ENCODE measurements at places on chromosomes 6 and 20.

- no peak for DNase-seq
Observed at GRCh38 chr20:51404297-51405060, 138.0 kb downstream of the NFATC2 start.

DNA sequence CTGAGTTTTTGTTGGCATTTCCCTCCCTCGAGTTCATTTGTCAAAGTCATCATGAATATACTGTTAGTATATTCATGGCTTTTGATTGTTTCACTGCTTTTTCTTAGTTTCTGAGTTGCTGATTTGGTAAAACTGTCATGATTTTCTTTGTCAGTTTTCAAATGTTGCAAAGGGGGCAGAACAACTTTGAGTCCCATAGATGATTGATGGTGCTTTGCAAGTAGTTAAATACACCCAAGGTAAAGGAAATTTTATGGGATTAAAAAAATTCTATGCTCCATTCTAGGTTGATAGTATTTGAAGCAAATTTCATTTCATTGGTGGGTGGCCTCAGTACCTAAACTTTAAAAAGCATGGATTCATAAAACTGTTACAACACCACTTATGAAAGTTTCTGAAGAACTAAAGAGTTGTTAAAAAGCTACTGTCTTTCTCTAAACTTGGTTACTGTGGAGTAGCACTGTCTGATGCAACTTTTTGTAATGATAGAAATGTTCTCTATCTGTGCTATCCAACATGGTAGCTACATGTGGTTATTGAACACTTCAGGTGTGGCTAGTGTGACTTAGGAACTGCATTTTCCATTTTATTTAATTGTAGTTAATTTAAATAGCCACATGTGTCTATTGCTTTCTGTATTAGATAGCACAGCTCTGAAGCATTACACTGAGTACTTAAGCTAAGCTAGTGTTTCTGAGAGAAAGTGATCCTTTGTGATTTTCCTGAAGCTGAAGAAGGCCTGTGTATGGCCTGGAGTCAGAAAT, 153.6 kb downstream of the ZFAND3 start:
- DNase-seq, result no peak

DNA sequence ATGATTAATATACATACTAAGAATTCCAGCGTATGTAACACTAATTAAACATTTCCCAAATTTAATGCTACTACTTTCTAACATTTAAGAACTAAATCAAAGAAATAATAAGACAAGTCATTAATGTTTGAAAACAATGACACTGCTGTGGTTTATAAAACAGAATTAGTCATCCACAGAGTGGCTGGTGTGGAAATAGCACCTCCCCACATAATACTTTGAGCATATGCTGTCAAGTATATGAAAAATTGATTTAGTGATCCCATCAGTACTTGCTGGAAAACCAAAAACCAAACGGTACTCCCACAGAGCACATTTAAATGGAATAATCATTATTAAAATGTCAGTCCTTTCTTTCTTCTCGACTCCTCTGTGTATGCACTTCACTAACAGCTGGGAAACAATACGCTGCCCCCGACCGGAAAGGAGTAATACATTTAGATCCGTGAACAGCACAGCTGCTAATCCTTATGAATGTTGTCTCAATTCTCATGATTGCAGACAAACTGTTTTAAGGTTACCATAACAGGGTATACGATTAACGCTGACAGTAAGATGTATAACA, 78.4 kb downstream of the PREP start:
- no peak for DNase-seq

GRCh38 chr6:154230393-154230792, 126.2 kb downstream of the IPCEF1 start:
- no peak for DNase-seq

DNA sequence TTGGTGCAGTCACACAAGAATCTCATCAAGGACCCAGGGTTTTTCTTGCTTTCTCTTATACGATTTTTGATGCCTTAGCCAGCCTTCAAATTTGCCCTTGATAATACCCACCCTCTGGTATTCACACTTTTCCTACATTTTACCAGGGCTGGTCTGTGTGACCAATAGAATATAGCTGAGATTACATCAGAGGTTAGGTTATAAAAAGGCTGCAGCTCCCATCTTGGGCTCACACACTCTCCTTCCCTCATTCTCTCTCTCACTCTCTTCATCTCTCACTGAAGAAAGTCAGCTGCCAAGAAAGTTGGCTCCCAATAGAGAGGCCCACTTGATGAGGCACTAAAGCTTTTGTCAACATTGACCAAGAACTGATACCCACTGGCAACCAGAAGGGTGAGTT, 4.1 kb upstream of the PNPLA1 start:
- DNase-seq, result no peak

DNA sequence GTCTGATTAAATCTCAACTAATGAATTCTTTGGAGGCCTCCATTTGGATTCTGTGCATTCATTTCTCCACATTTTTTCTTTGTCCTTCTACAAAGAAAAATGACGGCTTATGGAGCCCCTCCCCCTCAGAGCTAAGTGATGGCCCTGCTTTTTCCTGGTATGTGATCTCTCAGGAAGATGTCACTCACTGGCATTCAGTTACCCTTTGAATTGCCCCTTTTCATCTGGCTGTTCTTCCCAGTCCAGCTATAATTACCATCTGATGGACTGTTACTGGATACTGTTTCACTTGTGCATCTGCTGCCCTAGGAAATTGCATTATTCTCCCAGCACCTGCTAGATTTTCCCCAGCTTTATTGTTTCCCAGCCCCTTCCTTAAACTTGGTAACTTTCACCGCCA, 151.9 kb downstream of the CFAP61 start:
- DNase-seq, result no peak

GRCh38 chr6:149266659-149267058, 50.9 kb upstream of the TAB2 start:
- no peak for DNase-seq

GRCh38 chr6:37548067-37548674, 48.5 kb upstream of the CCDC167 start:
- DNase-seq, result peak; percentile 50

DNA sequence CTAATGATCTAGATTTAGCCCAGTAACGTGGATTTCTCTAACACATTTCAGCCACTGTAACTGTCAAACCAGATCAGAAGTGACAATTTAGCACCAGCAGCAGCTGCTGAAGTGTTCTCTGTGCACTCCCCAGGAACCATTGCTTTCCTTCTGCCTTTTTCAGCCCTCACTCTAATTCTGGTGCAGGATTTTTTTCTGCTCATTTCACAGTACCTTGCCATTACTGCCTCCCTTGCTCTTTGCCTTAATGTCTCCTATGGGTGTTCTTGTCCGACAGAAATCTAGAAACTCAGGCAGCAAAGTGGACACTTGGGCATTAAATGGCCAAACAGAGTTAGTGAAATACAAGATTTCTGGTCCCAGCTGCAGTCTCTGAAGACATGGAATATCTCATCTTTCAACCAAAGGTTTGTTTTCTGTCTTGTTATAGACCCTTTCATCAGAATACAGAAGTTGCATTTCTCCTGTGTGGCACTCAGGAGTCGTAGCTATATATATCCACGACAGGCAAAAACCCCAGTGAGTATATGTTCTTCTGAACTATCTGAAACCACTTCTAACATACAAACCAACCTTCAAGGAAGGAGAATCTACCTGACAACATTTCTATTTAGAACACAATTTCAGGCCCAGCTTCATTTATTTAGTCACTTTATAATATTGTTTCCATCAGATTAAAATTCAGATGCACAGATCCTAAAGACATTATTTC, 92.9 kb downstream of the THEMIS start:
- no peak for DNase-seq

- no peak for DNase-seq
Observed at GRCh38 chr6:13604546-13605416, 10.4 kb upstream of the NOL7 start.

GRCh38 chr6:17930321-17930993, 57.0 kb downstream of the KIF13A start:
- DNase-seq, result no peak

GRCh38 chr6:13444604-13445003, 42.8 kb downstream of the GFOD1 start:
- no peak for DNase-seq

GRCh38 chr6:37126493-37126958, 43.4 kb upstream of the PIM1 start:
- DNase-seq, result no peak

- DNase-seq, result no peak
Observed at GRCh38 chr20:22226849-22227700, 357.3 kb downstream of the FOXA2 start.

- DNase-seq, result no peak
Observed at GRCh38 chr20:44404204-44405181, 49.0 kb downstream of the HNF4A start.

GRCh38 chr6:157278171-157278570, 45.1 kb downstream of the TMEM242 start:
- DNase-seq, result no peak

- DNase-seq, result no peak
Observed at GRCh38 chr6:6722195-6722594, 133.7 kb downstream of the LY86 start.

DNA sequence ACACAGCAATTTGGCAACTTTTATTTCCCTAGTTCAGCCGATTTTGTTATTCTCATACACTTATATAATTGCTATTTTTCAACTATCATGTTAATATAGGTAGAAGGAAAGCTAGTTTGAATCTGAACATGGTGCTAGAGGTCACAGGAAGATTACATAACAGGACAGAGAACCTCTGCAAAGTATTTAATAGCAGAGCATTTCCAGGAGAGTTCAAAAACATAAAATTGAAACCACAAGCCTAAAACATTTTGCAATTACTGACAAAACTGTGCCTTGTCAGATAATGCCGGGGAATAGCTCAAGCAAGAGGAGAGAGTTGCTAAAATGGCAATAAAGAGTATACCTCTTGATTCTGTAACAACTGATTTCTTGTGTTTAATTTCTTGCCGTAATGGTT, 70.8 kb downstream of the TFAP2B start:
- DNase-seq, result no peak

DNA sequence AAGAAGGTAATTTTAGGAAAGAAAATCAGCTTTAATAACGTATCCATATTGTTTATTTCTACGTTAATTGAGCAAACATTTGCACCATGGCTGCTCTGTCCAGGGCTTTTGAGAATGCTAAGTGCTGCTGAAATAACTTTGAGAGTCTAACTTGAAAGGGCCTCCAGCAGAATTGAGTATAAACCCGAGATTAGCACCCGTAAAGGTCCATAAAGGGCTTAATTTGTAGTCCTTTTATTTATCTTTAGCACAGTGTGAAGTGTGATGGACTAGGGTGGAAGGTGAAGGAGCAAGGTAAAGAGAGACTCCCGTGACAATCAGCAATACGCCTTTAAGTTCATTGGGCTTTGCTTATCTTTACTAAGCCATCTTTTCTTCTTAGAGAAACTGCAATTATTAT, 77.7 kb upstream of the SUPT3H start:
- no peak for DNase-seq

- no peak for DNase-seq
Observed at GRCh38 chr6:40285996-40286395, 301.2 kb downstream of the LRFN2 start.

DNA sequence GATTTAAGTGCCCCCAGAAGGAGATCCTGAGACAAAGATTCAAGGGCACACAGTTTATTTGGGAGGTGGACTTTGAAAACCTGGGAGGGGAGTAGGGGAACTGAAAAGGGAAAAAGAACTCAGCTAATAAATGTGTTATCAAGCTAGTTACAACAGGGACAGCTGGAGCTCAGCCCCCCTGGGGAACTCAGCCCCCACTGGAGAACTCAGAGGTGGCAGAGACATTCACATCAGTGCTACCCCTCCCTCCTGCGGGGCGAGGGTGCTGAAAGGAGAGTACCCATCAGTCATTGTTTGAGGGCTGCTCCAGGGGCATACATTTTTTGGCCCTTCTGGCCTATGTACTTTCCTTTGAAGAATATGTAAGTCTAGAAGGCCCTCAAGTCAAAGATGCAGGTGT, 101.4 kb downstream of the LRFN2 start:
- DNase-seq, result peak; percentile 66

DNA sequence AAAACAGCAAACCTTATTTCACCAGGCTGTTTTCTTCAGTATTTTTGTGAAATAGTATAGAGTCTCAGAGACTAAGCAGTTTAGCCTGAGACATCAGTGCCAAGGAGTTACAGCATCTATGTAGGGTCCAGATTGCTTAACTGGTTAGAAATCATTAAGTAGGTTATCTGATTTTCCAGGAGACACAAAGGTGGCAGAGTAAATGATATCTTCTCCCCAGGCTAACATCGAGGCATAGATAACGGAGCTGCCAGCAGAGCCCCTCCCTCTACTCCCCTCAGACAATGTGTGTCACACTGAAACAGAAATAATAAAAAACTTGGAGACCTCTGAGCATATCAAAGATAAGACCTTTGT, 473.0 kb upstream of the CITED2 start:
- no peak for DNase-seq

- DNase-seq, result no peak
Observed at GRCh38 chr6:80217794-80218193, 111.3 kb downstream of the BCKDHB start.

- no peak for DNase-seq
Observed at GRCh38 chr6:167094436-167094819, 28.5 kb upstream of the CCR6 start.

DNA sequence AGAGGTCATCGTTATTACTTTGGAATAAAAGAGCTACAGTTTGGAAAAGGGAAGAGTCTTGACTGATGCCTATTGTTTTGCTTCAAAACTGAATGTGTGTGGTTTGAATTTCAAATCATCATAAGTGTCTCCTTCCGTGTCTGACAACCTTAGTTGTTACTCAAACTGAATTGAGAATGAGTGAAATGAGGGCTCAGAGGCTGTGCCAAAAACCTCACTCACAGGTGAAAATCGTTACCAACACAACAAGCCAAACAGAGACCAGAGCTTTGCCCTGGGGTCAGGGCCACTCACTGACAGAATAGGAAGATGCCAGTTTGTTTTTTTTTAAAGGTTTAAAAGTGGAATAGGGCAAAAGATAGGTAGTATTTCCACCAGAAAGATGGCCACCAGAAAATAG, 15.2 kb upstream of the SIRT5 start:
- DNase-seq, result no peak

- no peak for DNase-seq
Observed at GRCh38 chr6:89895276-89895874, 1.1 kb downstream of the GJA10 start.

DNA sequence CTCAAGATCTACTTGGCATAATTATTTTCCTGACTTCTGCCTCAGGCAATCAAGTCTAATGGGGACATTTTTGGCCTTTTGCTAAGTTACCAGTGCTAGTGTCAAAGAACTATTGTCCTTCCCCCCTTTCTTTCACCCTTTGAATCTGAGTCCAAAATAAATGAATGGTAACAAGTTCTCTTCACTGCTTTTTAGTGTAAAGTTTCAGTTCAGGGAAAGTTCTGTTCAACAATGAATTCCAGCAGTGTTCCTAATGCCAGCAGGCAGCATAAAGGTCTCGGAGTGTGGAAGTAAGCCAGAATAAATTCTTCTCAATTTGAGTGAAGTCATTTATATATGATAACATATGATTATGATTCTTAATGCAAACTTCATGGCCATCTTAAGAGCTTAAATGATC, 20.8 kb upstream of the TSPYL1 start:
- no peak for DNase-seq

GRCh38 chr6:126373344-126373743, 33.4 kb downstream of the CENPW start:
- DNase-seq, result no peak
